ENCODE measurements at places on chromosomes 16 and 17. TPM values are rescaled to one million over a fixed set of nuclear protein-coding genes. Genes with fewer than 3 reads are reported as not detected.
A peak's percentile ranks its signal among the peaks of the same experiment; 100 is the strongest.

The PSMD7 gene
- 160 TPM for total RNA-seq

DNA sequence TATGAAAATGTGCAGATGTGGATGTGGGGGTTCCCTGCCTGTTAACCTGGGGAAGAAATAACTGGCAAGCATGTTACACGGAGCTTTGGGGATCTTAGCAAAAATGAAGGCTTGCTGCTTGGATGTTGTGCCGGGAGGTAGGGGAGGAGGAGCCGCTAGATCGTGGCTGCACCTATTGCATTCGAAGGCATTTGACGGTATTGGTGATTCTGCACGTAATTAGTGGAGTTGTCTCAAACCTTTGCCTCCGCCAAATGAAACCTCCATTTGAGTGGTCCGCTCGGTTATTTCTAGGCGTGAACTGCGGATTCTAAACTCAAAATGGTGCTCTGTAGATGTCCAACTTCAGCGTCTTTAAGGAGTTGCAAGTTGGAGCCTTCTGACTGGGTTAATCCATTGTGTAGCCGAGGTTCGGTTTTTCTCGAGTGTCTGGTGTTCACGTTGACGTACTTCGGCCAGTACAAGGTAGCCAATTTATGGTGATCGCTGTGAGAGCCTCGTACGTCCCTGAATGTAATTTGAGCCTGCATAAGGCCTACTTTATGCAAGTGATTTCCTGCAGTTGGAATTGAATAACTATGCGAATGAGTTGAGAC, 1.5 kb downstream of the TNRC6C start:
- DNase-seq = no peak

- DNase-seq = peak; percentile 97
Observed at GRCh38 chr16:30534368-30535105, at the start of gene ZNF747. Gene ZNF747, minus strand, starts transcription at chr16:30534858. Its CDS starts 179 bp downstream, at chr16:30534679.

GRCh38 chr16:88809068-88809675, 2.6 kb downstream of the APRT start:
- no peak for DNase-seq

GRCh38 chr17:82814834-82815233, 25.0 kb downstream of the ZNF750 start:
- DNase-seq = no peak

DNA sequence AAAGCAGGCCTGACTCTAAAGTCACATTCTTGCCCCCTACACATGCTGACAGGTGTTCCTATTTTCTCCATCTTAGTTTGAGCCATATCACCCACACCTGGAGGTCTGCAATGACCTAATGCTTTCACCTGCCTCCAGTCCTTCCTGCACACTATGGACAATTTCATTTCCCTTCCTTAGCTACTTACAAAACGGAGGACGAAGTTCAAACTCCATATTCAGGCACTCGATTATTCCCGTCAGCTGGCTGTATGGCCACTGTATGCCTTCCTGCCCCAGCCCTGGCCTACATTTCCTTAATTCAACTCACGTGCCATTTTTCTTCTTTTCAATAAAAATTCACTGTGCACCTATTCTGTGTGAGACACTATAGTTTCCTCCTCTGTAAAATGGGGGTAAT, 44.9 kb downstream of the GRIN2A start:
- no peak for DNase-seq

The ABCC12 gene
- not detected for total RNA-seq

GRCh38 chr17:8275421-8276290, 12.8 kb upstream of the RANGRF start:
- DNase-seq = no peak

The TVP23A gene
- total RNA-seq = 0.83 TPM

DNA sequence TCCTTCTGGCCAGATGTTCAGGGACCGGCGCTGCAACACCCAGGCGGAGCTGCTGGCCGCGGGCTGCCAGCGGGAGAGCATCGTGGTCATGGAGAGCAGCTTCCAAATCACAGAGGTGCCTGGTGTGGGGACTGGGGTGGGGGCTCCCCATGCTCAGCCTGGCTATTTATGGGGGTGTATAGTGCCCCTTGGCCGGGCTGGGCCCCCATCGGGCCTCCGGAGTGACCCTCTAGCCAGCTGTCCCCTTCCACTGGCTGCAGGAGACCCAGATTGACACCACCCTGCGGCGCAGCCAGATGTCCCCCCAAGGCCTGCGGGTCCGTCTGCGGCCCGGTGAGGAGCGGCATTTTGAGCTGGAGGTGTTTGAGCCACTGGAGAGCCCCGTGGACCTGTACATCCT, 6.1 kb downstream of the ITGB4 start:
- no peak for DNase-seq

The MYO15A gene
- 0.71 TPM for total RNA-seq

DNA sequence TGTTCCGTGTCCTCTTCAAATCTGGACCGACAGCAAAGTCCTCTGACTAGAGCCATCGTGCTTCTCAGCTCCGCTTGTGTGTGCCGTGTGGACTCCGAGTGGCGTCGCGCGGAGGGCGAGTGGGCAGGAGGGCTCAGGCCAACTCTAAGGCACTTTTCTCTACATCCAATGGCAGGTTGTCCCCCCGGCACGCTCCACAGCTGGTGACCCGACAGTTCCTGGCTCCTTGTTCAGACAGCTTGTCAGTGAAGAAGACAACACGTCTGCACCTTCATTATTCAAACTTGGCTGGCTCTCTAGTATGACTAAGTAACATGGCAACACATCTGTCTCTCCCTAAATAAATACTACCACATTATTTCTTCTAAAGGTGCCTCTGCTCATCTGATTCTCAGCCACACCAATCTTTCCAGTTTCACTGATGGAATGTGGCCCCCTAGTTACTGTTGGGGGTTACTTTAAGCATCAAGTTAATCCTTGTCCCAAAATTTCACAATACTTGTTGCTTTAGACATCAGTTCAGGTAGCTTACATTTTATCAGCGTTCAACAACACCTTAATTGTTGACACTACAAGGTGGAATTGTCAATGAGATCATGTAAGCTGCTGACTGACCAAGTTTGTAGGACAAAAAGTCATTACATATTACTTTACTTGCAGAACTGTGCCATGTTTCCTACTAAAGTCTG, 15.4 kb downstream of the COG1 start:
- DNase-seq = no peak

DNA sequence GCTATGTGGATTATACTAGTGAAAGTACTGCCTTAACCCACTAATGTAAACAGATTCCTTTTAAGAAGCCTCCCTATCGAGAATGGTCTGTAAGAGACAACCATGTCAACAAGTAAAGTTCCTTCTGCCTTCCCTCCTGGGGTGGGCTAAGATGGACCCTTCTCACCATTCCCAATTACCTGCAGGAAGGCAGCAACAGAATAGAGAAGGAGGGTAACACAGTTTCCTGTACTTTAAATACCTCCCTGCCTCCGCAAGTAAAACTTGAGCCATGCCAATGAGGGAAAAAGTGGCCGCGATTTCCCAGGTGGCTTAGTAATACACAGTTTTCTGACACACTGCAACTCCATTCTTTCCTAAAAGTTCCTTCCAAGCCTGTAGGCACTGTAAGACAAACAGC, 45.2 kb downstream of the TOX3 start:
- no peak for DNase-seq

- no peak for DNase-seq
Observed at GRCh38 chr17:43935926-43936261, 6.4 kb downstream of the PPY start.

The SMCR8 gene
- 9.3 TPM for total RNA-seq

The CA5A gene
- not detected for total RNA-seq

- no peak for DNase-seq
Observed at GRCh38 chr16:69417520-69418199, 6.8 kb upstream of the CYB5B start.

DNA sequence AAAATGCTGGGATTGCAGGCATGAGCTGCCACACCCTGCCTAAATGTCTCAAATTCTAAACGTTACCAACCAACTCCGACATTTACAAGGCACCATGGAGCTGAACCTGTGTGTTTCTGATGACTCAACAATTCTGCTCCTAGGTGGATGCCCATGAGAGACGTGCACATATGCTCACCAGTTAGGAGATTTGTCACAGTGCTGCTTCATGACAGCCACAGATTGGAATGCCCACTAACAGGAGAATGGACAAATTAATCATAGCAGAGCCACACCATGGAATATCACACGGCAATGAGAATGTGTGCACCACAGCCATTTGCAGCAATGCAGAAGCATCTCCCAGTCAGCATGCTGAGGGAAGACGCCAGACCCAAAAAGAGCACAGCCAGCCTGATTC, 8.0 kb upstream of the KCNG4 start:
- no peak for DNase-seq

DNA sequence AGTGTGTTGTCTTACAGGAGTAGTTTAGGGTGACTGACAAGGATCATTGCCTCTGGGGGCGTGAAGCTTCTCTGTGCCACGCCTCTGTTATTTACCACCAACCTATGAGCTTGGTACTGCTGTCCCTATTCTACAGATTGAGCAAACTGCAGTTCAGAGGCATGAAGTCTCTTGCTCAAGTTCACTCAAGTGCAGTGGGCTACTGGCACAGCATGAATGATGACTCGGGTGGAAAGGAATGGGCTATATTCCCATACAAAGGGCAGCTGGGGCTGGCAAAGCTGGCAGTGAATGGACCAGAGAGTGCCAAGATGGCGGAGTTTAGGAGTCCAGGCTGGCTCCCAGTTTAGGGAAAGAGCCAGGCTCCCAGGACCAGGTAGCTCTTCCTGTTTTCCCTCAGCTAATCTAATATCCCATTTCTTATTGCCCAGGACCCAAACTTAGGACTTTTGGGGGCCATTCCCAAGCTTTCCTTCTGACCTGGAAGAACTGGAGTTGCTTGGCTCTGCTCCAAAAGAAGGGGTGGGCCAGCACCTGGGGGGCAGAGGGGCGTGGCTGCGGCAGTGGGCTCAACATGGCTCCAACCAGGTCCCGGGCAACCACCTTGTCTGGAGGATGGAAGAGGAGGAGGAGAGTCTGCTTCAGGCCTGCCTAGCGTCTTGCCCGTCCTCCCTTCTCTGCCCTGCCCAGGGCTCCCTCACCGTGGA, 12.9 kb downstream of the PLK1 start:
- DNase-seq = no peak

DNA sequence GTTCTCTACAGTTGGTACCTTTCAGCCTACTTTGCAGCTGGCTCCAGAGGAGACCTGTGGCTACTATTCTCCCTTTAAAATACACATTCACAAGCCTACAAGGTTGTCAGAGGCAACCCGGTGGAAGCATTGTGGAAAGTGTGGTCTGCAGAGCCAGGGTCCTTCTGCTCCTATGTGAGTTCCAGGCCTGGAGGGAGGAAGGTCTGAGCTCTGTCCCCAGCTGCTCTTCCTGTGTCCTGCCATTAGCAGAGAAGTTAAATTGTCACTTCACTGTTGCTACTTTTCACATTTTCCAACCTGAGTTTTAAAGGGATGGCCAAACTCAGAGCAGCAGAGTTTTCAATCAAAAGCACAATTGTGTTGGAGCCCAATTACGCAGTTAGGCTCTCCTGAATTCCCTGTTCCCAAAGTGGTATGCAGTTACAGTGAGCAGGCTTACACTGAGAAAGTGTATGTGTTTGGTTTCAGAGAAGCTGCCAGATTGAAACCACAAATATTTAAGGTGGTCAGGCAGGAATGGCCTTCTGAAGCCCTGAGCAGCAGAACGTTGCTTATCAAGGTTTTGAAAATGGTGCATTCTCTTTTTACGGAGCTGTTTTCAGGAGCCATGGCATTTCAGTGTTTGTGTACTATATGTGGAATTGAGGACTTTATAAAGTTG, 25.0 kb downstream of the MAP3K3 start:
- DNase-seq = no peak

GRCh38 chr17:2027528-2028233, 2.3 kb upstream of the DPH1 start:
- DNase-seq = no peak

- DNase-seq = no peak
Observed at GRCh38 chr17:68941761-68942160, 13.4 kb downstream of the ABCA8 start.

DNA sequence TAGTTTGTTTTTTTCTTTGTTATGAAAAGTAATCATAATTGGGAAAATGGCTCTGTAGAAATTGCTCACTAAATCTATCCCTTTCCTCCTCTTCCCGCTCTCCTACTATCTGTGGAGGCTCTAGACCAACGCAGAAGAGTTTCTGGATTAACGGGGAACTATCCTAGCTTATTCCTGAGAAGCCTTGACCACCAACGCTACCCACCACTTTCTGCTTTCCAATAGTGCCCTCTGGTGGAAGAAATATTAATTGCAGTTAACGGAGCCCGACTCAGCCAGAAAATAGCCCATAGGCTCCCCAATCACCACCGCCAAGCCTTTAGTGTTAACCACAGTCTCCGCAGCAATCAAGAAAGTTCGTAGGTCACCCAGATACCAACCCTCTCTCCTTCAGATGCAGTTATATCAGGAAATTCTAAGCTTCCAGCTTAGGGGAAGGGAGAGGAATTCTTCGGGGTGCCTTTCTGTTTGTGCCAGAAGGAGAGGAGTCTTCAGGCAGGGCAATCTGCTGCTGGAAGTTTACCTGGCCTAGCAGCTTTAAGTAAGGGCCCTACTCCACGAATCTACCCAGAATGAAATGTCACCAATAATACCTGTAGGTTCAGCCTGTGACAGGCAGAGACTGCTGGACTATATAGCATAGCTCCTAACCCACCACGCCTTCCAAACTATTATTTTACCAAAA, 23.0 kb upstream of the NSRP1 start:
- no peak for DNase-seq

DNA sequence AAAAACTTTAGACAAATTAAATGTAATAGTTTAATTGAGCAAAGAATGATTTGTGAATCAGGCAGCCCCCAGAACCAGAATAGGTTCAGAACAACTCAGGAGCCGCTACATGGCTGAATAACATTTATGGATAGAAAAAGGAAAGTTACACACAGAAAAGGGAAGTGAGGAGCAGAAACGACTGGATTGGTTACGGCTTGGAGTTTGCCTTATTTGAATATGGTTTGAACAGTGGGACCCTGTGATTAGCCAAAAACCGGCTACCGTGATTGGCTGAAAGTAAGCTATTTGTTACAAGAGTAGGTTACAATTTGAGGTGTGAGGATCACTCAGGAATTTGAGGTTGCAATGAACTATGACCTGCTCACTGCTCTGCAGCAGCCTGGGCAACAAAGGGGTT, 1139.8 kb downstream of the CDH11 start:
- no peak for DNase-seq

The TNFRSF17 gene
- total RNA-seq = not detected

The KRTAP3-2 gene
- not detected for total RNA-seq

DNA sequence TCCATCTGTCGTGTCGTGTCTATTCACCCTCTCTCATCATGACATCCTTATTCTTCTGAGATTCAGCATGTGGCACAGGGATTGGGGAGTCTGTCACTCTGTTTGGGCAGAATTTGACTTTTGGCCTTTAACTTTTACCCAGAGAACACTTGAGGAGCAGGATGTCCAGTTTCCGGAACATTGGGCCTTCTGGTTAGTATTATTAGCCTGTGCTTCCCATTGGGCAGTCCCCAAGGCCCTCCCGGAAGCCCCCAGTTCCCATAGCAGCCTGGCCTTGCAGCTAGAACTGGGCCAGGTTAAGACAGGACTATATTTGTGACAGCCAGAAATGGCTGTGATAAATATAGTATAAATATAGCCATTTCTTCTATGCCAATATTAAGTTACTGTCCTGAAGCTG, 9.6 kb downstream of the SCN4A start:
- DNase-seq = no peak

The PRR35 gene
- not detected for total RNA-seq

Measured in sigmoid colon (tissue), 7 donors.